RWPE1 (cell line): ENCODE measurements at places on chromosomes 7 and 10.

DNA sequence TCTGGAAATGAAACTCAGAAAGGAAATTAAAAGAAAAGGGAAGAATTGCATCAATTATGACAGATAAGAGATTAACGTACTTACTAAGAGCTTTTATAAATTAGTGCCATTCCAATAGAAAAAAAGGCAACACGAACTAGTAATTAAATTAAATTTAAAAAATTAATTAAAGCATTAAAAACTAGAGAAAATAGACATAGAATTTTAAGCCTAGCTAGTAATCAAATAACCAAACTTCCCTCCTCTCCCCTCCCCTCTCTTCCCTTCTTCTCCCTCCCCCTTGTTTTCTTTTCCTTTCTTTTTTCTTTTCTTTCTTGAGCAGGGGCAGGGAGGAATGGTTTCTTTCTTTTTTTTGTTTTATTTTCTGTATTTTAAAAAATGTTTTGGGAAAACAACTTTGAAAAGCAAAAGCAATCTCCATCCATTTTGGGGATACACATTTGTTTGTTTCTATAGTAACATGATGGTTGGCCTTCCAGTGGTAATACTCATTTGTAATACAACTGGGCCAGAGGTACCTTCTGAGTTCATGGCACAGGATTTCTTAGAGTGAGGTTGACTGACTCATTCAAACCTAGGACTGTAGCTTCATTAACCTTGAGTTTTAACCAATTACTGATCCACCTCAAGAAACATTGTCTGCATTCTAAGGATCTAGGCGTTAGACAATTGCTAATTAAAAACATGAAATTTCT, 132.6 kb downstream of the ST7 start:
- DNase-seq: no peak

- DNase-seq: no peak
These were observed 75.9 kb upstream of the SLC26A5 start for GRCh38 chr7:103521937-103522336.

DNA sequence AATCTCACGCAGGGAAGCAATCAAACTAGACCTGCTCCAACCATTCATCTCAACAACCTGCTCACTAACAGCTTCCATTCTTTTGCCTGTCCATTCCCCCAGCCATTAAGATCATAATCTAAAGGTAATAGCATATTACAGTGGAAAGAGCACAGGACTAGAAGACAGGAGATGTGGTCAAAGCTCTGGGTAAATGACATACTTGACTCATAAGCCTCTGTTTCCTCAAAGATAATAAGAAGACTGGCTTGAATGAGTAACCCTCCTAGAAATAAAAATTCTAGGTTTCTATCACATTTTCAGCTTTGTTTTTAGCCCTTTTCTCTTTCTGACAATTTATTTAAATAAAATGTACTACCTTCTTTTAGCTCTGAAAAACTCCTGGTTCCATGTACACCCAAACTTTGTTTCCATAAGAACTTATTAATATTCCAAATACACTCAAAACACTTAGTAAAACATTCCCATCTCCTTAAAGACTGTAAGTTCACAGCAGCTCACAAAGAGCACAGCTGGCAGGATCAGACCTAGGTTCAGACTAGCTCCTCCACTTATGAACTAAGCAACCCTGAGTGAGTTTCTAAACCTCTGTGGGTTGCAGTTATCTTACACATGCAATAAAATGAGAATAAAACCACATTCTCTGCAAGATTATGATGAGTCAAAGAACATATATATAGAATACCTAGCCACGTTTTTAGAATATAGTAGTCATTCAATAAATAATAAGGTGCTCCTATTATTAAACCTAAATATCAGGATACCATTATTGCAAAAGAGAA, 11.6 kb downstream of the FAM204A start:
- no peak for DNase-seq

DNA sequence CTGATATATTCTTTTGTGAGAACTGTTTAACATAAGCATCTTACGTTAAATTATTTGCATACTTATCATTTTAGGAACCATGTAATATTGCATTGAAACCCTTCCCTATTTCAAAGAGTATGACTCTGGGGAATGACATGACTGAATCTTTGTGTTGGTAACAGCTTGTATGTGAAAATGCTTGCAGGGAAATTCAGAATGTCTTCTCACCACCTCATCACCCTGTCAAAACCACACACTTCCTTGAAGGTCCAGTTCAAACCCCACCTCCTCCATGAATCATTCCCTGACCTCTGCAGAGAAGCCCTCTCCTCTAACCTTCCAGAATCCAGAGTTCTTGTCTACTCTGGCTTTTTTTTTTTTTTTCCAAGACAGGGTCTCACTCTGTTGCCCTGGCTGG, 26.3 kb upstream of the NKX2-3 start:
- no peak for DNase-seq

- DNase-seq: no peak
These were observed 600 bp upstream of the DBNL start for GRCh38 chr7:44043902-44044301.

- DNase-seq: no peak
These were observed 40.7 kb upstream of the TOMM7 start for GRCh38 chr7:22863156-22863899.

DNA sequence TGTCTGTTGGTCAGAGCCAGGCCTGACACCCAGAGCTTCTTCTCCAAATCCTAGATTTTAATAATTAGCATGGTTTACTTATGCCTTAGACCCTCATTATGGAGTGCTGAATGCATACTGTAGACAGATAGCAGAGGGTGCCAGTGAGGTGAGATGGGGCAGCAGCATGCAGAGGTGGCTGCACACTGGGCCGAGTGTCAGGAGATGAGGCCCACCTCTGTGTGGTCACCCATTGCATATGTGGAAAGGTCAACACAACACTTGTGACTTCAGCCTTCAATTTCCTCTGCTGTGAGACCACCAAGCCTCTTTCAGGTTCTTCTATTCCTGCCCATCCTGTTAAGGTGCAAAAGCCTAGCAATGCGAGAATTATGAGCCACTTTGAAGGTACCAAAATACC, 39.7 kb upstream of the NMT2 start:
- no peak for DNase-seq

DNA sequence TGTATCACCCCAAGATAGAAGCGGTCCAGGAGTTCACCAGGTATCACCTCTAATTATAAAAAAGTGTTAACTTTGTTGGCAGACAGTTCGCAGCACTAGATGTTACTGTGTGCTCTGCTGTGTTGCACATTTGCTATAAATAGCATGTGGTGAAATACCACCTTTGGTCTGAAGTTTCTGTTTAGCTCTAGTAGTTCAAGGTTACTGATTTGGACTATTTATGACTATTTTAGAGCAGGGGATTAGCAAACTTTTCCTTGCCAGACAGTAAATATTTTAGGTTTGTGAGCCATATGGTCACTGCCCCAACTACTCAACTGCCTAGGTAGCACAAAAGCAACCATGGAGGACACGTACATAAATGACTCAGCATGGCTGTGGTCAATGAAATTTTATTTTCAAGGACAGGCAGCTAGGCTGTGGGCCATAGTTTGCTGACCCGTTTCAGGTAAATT, 16.5 kb downstream of the DENND10 start:
- no peak for DNase-seq

DNA sequence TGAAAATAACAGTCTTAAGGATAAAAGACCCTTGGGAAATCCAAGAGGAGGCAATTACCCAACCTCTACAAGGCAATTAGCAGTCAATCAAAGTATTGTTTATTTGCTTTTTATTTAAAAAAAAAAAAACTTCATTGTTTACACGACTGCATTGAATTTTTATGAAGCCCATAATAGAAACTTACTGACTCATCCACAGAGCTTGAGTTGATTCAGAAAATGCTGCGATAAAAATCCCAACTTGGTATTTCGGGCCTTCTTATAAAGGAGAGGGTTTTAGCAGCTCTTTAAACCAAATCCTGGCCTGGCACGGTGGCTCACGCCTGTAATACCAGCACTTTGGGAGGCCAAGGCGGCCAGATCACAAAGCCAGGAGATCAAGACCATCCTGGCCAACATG, 69.2 kb upstream of the PALS2 start:
- DNase-seq: no peak

DNA sequence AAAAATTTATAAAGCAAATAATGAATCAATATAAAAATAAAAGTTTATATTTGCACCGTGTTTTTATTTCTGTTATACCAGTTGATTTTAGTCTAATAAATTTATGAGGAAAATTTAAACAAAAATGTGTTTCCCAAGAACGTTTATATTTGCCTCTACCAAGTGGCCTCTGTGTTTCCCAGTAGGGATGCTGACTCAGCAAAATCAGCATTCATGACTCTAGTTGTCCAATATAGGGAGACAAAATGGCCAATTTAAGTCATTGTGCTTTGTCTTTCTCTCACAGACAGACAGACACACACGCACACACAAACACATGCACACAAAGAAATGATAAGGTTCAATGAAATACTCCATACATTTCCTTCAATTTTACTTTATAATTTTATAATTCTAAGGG, 942.5 kb upstream of the ZWINT start:
- DNase-seq: no peak

GRCh38 chr7:104185346-104185745, 22.5 kb downstream of the ORC5 start:
- no peak for DNase-seq

DNA sequence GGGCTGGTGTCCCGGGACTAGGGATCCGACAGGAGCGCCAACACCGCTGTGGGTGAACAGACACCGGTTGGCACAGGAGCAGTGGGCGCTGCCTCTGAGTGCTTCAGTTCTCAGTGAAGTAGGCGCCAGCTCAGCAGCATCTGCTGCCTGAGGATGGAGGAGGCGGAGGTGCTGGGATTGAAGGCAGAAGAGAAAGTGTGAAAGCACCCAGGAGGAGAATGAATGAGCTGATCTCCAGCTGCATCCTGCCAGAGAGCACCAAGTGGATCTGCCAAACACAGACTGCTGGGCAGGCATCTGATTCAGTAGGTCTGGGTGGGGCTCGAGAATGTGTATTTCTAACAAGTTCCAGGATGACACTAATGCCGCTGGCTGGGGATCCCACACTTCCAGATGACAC, 74.5 kb downstream of the LANCL2 start:
- DNase-seq: no peak

DNA sequence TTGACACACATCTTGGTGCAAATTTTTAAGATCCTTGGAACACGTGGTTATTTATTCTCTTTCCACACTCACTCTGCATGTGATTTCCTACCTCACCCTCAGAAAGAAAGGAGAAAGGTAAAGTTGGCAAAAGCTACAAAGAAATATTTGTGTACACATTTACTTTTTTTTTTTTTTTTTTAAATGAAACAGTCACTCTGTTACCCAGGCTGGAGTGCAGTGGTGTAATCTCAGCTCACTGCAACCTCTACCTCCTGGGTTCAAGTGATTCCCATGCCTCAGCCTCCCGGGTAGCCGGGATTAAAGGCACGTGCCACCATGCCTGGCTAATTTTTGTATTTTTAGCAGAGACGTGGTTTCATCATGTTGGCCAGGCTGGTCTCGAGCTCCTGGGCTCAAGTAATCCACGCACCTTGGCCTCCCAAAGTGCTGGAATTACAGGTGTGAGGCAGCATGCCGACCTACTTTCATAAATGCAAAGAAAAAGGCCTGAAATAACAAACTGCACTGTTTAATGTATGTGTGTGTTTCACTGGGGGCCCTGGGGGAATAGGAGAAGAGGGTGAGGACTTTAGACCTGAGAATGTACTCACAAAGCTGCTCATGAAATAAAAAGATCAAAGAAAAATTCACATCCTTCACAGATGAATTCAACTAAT, 71.6 kb upstream of the GRID1 start:
- DNase-seq: no peak

DNA sequence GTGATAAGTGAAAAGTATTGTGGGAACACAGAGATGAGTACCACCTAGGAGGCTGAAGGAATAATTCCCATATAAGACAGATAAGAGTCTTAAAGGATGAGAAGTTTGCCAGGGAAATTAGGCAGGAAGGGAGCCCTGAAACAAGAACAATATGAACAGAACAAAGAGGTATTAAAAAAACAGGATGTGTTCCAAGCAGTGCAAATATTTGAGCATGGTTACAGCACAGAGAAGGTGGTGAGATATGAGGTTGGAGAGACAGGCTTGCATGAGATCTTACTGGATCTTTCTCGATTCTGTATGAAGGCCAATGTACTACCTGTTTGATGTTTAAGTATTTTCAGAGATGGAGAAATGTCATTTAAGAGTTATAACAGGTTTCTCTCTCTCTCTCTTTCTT, 20.3 kb downstream of the TAC1 start:
- DNase-seq: no peak

DNA sequence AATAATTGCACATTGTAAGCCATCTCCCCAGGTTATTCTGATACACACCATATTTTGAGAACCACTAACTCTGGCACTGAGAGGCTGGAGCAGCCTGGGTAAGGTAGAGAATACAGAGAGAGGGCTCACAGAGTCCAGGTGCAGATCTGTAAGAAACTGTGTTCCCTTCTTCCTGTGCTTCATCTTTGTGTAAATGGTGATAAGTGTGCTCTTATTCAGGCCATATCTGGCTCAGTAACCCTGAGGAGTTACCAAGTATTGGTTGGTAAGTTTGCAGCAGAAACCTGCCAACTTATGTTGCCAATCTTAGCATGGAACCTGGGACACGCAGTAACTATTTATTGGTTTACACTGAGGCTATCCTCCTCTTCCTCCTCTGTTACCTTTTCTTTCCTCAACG, 16.2 kb upstream of the ICA1 start:
- DNase-seq: no peak
